IPS DF 19.7 (cell line): ENCODE measurements at places on chromosomes 1 and 21.

GRCh38 chr1:7299329-7299799 lies 471.7 kb upstream of the VAMP3 start:
- no peak for DNase-seq

- no peak for DNase-seq
Measured at GRCh38 chr1:152942161-152942560, 4.8 kb upstream of the SPRR5 start.

DNA sequence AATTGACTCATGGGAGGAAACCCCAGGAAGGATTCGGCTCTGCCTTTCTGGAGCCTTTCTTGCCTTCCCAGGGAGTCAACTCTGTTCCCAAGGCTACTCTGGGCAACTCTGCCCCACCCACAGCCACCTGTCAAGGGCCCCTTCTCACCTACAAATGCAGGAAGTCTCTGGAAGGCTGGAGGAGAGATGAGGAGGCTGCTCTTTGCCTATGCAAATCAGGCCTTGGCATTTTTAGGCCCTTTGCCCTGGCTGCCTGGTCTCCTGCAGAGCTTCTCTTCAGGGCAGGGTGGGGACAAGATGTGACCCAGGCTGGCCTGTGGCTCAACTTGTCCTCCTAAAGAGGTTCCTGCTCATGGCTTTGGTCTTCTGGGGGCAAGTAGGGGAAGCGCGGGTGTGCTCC lies 5.4 kb downstream of the SLC6A9 start:
- no peak for DNase-seq

DNA sequence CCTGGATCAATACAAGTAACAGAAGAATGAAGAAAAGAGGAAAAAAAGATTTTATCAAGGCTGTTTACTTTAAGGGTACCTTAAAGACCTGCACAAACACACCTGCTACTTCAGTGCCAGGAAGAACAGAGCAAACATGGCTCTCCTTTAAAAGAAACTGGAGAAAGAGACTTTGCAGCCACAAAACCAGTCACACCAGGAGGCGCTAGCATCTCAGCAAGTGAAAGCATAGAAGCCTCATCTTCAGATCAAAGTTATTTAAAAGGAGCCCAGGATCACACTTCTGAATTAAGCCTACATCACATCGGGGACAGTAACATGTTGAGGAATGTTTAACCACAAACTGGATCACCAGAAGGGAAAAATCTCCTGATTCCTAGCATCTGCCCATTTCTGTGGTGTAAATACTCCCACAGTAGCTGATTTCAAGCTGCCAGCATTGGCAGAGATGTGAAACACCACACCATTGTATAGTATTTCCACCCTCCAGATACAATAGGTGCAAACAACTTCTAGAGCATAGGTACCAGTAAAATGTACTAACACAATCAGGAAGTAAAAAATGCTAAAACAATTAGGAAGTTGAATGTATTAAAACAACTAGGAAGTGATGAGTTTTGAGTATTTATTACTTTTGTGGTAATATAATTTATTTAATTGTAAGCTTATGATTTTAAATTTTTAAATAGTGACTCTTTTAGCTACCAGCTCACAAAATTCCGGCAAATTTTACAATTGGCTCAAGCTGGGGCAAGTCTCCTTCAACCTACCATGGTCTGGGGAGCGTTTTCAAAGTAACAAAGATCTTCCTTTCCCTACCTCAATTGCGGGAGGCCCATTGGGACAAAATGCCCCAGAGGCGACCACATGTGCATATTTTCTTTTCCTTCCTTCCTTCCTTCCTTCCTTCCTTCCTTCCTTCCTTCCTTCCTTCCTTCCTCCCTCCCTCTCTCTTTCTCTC lies 105.3 kb upstream of the CLDN14 start:
- DNase-seq = no peak

DNA sequence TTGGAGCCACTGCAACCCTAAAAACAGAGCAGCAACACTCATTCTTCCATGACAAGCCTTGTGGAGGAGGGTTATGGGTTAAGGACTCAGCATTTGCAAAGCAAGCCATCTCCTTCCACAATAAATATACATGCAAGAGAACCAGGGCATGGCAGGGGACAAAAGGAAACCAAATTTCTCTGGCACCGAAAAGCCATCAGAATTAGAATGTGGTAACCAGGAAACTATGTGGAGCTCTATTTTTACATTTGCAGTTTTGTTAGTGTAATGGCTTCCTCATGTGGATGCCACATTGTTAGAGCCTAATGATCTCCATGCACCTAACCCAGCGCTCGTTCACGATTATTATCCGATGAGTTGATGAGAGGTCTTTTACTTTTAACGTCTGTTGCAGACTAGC lies 91.7 kb downstream of the NAV1 start:
- no peak for DNase-seq

DNA sequence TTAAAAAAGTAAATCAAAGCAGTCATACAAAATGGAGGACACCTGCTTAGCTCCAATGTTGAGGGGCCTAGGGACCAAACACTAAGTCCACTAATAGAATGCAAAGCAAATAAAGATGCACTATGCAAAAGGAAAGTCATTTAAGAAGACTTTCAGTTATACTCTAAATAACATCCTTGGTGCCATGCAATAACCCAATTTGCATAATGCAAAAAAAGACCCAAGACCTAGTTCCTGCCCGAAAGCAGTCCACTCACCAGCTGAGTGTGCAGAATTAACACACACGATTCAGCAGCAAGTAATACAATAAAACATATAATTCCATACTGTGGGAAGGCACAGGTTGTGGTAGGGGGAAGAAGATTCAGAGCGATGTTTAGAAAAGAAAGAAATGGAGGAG lies 101.8 kb downstream of the TGFBR3 start:
- no peak for DNase-seq

DNA sequence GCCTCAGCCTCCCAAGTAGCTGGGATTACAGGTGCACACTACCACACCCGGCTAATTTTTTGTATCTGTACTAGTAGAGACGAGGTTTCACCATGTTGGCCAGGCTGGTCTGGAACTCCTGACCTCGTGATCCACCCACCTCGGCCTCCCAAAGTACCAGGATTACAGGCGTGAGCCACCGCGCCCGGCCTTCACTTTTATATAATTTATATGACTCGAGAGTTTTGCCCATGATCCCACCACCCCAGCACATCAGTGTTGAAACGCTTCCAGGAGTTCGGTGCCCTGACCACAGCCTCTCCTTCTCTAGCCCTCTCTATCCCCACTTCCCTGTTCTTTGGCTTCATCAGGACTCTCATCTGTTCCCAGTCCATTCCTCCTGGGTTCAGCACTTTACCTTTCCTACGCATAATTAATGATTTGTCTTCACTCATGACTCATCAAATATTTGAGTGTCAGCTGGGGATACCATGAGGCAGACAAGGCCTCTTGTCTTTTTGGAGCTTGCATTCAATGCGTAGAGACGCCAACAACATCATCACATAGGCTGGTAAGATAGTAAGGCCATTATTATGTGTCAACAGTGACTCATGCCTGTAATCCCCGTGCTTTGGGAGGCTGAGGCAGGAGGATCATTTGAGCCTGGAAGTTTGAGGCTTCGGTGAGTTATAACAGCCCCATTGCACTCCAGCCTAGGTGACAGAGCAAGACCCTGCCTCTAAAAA lies 1.4 kb downstream of the PMF1 start:
- DNase-seq = no peak

DNA sequence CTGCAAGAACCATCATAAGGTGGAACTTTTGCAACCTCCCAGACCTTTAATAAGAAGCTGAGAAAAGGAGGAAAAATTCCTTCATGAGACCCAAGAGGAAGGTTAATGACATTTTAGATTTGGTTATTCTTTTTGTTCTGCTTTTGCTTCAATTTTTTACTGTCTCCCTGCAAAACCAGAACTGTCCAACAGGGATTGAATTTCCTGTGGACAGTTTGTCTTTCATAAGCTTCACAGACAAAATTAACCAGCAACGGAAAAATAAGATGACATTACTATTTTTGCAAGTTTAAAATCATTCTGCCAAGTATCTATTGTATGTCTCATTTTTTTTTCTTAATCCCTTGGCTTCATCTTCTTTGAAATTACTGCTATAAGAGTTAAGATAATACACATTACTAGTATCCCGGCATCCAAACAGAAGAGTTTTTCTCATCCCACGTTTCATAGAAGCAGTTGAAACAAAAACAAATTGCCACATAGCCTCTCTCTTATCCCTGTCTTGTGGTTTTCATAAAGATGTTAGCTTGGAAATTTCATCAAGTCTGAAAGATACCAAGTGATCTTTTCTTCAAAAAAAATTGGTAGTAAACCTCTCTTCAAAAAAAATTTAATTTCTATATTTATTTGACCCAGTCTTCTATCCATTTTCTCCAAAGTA lies 465.3 kb upstream of the PTBP2 start:
- DNase-seq = no peak

DNA sequence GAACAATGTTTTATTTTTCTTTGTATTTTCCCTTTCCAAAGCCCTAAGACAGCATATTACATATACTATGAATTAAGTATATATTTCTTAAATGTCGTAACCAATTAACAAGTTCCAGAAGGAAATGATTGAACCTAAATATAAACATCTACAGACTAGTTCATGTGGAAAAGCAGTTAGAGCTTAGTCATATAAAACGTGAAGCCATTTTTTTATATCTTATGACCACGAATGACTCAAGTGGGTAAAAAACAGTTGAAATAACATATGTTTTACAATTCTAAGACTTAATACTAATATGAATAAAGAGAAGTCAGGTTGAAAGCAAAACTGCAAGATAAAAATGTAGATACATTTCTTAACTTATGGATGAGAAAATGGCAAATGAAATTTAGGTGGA lies 307.3 kb downstream of the BRINP3 start:
- no peak for DNase-seq

DNA sequence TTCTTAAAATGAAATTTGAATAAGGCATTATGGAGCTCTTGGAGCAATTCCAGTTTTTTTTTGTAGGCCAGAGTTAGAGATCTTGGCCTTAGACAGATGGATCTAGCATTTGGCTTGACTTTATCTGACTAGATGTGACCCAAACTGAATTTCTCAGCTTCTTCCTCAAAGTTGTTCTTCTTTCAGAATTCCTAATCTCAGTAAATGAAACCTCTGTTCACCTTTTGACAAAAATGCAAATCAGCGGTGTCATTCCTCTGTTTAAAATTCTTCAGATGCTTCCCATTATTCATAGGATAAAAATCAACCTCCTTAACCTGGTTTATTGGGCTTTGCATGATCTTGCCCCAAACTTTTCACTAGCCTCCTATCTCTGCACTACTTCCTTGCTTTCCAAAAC lies 177.6 kb downstream of the RASAL2 start:
- DNase-seq = no peak
